ENCODE measurements at places on chromosomes 3 and 15. TPM values are rescaled to one million over a fixed set of nuclear protein-coding genes. Genes with fewer than 3 reads are reported as not detected.
A peak's percentile ranks its signal among the peaks of the same experiment; 100 is the strongest.

DNA sequence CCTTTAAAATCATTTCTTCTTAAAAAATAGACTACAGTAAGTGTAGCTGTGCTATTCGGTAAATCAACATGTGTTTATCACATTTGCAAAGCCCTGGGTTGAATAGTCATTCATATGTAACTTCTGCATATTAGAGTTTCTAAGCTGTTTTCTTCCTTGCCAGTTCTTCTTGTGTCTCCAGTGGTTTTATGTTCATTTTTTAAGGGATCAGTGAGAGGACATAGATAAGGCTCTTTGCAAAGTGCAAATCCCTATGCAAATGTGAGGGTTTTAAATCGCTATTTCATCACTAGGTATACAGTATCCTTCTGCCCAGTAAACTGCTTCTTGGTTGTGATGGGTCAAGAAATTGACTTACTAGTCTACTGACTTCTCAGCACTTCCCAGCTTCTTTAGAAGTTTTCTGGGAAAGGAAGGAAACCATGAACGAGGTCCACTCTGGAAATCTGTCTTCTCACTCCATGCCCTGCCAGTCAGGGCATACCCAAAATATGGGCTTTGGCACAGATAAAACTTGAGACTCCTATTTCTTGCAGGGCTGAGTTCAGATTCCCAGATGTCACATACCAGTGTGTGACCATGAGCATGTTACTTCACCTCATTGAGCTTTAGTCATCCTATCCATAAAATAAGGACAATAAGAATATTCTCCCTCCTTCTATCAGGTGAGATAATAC, 38.8 kb upstream of the ADAMTS9 start:
- H3K36me3 ChIP-seq = no peaks in the 10 kb centered on the region
- no peak overlapping the region for H3K4me3 ChIP-seq
- H3K27me3 ChIP-seq = no peaks in the 10 kb centered on the region

CPN2 gene
- not detected for total RNA-seq

OR4M2 gene
- total RNA-seq = not detected

DISP2 gene
- total RNA-seq = 0.08 TPM

- DNase-seq = no peak
- H3K4me1 ChIP-seq = peaks cover 55% of the 10 kb centered on the region
- peaks cover 8% of the 10 kb centered on the region for H3K36me3 ChIP-seq
- peak overlapping the region; percentile 50 for H3K4me3 ChIP-seq
- H3K27ac ChIP-seq = peak overlapping the region; percentile 72
Measured at GRCh38 chr15:67746022-67746421, 79.3 kb upstream of the SKOR1 start.

All from activated naive CD8-positive, alpha-beta T cell treated with anti-CD3 and anti-CD28 coated beads for 36 hours (primary cell).